ENCODE measurements at places on chromosomes 3 and 15.

DNA sequence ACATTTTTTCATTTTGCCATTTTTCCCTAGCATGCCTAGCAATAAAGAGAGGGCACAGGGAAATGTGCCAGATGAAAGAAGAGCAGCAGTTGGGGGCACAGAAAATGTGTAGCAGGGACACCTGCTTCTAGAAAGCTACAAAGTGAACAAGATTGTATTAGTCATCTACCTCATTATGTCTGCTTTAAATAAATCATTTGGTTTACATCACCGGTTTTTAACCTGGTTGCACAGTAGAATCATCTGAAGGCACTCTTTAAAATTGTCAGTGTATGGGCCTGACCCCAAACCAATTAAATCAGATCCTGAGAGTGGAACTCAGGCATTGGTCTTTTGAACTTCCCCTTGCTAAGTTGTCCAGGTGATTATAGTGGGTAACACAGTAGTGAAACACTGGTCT lies 73.8 kb downstream of the ZBBX start:
- no peak overlapping the region for H3K27ac ChIP-seq
- H3K4me3 ChIP-seq, result no peak overlapping the region
- DNase-seq, result no peak
- no peaks in the 10 kb centered on the region for H3K36me3 ChIP-seq
- no peaks in the 10 kb centered on the region for H3K27me3 ChIP-seq
- H3K4me1 ChIP-seq, result no peaks in the 10 kb centered on the region

DNA sequence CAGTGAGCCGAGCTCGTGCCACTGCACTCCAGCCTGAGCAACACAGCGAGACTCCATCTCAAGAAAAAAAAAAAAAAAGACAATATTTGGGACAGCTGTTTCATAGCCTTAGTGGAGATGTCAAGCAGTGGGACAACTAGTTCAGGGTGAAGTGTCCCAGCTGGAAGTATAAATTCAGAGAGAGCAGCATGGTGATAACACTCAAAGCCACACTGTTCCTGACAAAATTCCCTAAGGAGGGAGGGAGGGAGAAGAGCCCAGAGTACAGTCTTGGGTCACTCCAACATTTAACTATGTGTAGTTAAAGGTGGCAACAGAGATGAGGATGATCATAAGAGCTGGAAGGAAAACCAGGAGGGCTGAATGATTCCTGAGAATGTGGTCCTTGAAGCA lies 21.1 kb upstream of the IP6K2 start:
- no peak overlapping the region for H3K27ac ChIP-seq
- H3K36me3 ChIP-seq, result no peaks in the 10 kb centered on the region
- no peak overlapping the region for H3K4me3 ChIP-seq
- no peaks in the 10 kb centered on the region for H3K27me3 ChIP-seq
- DNase-seq, result no peak

DNA sequence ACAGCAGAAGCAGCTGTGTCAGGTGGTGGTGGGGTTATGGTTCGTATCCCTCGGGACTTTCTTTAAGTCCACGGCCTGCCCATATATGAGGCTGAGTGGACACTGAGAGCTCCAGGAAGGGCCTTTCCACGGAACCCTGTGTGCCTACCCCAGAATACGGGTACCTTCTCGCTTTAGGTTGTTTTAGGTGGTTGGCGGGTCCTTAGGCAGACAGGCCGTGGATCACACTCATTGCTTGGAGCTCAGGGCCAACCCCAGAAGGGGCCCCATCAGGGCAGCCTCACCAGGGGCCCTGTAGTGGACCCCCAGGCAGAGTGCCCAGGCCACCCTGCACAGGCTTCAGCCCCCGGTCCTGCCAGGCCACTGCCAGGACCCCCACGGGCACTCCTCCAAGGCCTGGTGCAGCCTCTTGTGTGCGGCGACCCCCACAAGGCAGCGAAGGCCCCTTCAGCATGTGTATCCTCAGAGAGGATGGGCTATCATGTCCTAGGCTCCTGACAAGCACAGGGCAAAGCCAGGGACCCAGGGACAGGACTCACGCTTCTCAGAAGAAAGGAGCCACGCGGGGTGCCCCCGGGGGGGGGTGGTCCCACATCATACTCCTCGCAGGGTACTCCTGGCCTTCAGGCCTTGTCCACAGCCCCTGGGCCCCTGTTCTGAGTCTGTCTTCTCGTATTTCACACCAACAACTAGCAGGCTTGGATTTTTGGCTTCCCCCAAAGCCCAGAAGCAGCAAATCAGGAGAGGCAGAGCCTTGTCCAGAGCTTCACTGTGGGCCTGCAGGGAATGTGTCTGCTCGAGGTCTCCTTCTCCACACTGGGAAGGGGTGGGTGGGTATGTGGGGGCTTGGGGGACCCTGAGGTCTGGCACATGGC lies 93.4 kb downstream of the LRRK1 start:
- peaks cover 3% of the 10 kb centered on the region for H3K4me1 ChIP-seq
- H3K27me3 ChIP-seq, result no peaks in the 10 kb centered on the region
- peaks cover 29% of the 10 kb centered on the region for H3K36me3 ChIP-seq
- no peak overlapping the region for H3K4me3 ChIP-seq
- H3K27ac ChIP-seq, result no peak overlapping the region

DNA sequence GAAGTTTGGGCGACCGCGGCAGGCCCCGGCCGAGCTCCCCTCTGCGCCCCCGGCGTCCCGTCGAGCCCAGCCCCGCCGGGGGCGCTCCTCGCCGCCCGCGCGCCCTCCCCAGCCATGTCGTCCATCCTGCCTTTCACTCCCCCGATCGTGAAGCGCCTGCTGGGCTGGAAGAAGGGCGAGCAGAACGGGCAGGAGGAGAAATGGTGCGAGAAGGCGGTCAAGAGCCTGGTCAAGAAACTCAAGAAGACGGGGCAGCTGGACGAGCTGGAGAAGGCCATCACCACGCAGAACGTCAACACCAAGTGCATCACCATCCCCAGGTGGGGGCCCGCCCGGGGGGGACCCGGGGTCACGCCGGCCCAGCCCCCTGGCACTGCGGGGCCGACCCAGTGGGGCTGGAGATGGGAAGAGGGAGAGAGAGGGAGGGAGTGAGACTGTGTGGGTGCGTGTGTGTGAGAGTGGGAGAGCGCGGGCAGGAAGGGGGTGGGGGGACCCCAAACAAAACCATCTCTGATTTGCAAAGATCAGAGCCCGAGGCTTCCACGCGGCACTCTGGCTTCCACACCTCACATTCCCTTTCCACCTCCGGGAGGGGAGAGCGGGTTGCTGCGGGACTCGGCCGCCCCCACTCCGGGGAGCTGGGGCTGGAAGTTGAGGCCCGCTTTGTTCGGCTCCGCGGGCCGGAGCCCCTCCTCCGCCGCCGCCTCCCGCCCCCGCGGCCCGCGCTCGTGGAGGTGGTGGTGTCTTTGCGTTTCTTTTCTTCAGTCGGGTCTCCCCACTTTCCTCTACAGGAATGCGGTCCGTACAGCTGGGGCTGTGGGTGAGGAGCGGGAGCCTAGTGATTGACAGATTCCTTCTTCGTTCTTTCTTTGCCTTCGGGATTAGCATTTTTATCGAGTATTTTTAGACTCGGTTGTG lies 898 bp downstream of the SMAD3 start:
- no peaks in the 10 kb centered on the region for H3K27me3 ChIP-seq
- H3K27ac ChIP-seq, result peak overlapping the region; percentile 96
- no peak for DNase-seq
- no peaks in the 10 kb centered on the region for H3K36me3 ChIP-seq

- no peak overlapping the region for H3K27ac ChIP-seq
- H3K4me3 ChIP-seq, result no peak overlapping the region
Observed at GRCh38 chr3:159859424-159859823, 129.2 kb upstream of the IL12A start.

- no peaks in the 10 kb centered on the region for H3K4me1 ChIP-seq
- H3K4me3 ChIP-seq, result no peak overlapping the region
- no peaks in the 10 kb centered on the region for H3K36me3 ChIP-seq
- no peaks in the 10 kb centered on the region for H3K27me3 ChIP-seq
- DNase-seq, result no peak
Observed at GRCh38 chr3:148512648-148513047, 185.1 kb upstream of the AGTR1 start.

DNA sequence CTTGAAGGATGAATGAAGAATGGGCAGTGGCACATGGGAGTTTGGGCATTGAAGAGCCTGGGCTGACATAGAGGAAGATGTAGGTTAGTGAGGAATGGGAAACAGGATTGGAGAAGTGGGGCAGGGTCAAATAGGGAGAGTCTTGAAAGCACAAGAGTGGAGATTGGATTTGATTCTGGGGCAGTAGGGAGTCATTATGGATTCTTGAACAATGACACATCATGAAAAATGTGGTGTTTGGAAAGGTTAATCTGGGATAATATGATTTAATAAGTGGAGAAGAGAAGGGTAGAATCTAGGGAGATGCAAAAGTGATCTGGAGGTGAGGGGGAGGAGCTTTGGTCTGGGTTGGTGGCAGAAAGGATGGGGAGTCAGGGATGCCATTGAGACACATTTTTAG lies 45.4 kb upstream of the ROPN1 start:
- H3K27ac ChIP-seq, result no peak overlapping the region
- peaks cover 3% of the 10 kb centered on the region for H3K4me1 ChIP-seq
- H3K27me3 ChIP-seq, result no peaks in the 10 kb centered on the region
- peak overlapping the region; percentile 85 for H3K4me3 ChIP-seq
- H3K36me3 ChIP-seq, result no peaks in the 10 kb centered on the region

DNA sequence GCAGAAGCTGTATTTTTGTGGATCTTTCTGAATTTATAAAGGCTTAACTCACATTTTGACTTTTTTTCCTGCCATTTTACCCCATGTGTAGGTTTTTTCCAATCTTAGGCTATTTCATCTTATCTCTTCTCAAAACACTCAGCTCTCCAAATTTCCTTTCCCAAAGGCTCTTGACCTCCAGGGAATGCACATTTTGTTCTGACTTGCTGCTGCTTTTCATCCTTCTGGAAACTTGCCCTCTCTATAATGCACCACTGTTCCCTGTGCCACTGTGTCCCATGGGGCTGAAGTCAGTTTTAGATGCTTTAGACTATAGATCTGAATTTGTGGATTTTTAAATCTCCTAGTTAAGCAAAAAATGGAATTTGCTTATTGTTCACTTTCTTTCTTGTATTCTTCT lies 9.1 kb downstream of the PYDC2 start:
- H3K36me3 ChIP-seq, result no peaks in the 10 kb centered on the region
- DNase-seq, result no peak
- no peak overlapping the region for H3K27ac ChIP-seq
- H3K27me3 ChIP-seq, result no peaks in the 10 kb centered on the region
- no peaks in the 10 kb centered on the region for H3K4me1 ChIP-seq

DNA sequence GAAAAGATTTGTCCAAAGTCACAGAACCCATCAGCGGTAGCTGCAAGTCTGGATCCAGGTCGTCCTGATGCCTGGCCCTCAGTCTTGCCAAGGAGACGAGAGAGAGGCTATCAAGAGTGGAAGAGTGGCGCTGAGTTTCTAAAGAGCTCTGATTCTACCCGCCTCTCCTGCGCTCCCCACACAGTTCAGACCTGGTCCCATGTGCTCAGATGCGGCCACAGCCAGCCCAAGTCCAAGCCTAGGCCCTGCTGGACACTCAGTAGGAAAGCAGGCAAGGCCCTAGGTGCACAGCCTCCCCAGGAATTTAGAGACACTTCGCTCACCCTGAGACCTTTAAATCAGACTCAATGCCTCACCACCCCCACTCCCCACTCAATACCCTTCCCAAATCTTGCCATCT lies 32.4 kb downstream of the CCDC12 start:
- H3K27me3 ChIP-seq, result no peaks in the 10 kb centered on the region
- peaks cover 9% of the 10 kb centered on the region for H3K36me3 ChIP-seq
- DNase-seq, result no peak
- peak overlapping the region; percentile 31 for H3K27ac ChIP-seq
- peaks cover 16% of the 10 kb centered on the region for H3K4me1 ChIP-seq

DNA sequence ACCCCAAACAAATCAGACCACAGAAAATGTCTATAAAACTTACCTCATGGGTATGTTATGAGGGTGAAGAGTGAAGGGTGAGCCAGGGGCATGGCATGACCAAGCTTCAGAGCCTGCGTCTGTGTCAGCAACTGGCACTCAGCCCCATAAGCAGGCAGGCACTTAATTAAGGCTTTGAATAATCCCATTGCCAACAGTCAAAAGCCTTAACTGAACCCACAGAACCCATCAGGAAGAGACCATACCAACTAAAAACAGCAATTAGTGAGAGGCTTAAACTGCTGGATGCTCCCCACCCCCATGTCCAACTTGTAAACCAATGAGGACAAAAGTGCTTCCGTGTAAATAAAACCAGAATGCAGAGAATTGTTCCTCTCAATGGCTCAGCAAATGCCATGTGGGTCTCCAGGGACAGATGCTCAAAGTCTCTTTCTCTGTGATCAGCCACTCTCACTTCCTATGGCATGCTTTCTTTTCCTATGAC lies 126.0 kb downstream of the MYLK start:
- H3K4me1 ChIP-seq, result peaks cover 45% of the 10 kb centered on the region
- H3K4me3 ChIP-seq, result no peak overlapping the region
- DNase-seq, result peak; percentile 83
- no peaks in the 10 kb centered on the region for H3K36me3 ChIP-seq
- H3K27ac ChIP-seq, result peak overlapping the region; percentile 74
- no peaks in the 10 kb centered on the region for H3K27me3 ChIP-seq

DNA sequence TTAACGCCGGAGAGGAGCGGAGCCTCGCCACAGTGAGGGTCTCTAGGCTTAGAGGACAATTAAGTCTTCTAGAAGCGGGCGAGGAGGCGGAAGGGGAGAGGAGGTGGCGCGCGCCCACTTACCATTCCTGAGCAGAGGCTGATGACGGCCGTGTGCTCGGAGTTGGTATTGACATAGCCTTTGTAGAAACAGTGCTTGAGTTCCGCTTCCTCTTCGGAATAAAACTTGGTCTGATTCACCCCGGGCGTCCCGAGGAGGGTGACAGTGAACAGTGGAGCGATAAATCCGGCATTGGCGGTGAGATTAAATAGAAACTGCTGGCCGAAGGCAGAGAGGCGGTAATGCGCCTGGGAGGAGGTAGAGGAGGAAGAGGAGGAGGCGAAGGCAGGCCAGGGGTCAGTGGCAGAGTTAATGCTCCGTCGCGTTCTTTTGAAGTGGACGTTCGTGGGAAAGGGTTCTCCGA lies 1.3 kb downstream of the ADAMTS9 start:
- H3K27me3 ChIP-seq, result no peaks in the 10 kb centered on the region
- H3K4me1 ChIP-seq, result no peaks in the 10 kb centered on the region

- H3K4me3 ChIP-seq, result peak overlapping the region; percentile 68
- H3K27me3 ChIP-seq, result no peaks in the 10 kb centered on the region
- H3K27ac ChIP-seq, result peak overlapping the region; percentile 35
- DNase-seq, result no peak
- no peaks in the 10 kb centered on the region for H3K36me3 ChIP-seq
Observed at GRCh38 chr15:100372739-100373119, 31.0 kb upstream of the ADAMTS17 start.

- no peak overlapping the region for H3K27ac ChIP-seq
- H3K36me3 ChIP-seq, result peaks cover 4% of the 10 kb centered on the region
- DNase-seq, result no peak
- no peak overlapping the region for H3K4me3 ChIP-seq
- no peaks in the 10 kb centered on the region for H3K4me1 ChIP-seq
- H3K27me3 ChIP-seq, result no peaks in the 10 kb centered on the region
Observed at GRCh38 chr15:82158811-82159210, 103.7 kb downstream of the EFL1 start.

GRCh38 chr3:59607656-59608055 lies 557.8 kb upstream of the CFAP20DC start:
- no peak overlapping the region for H3K27ac ChIP-seq
- H3K4me1 ChIP-seq, result no peaks in the 10 kb centered on the region
- H3K36me3 ChIP-seq, result no peaks in the 10 kb centered on the region
- DNase-seq, result no peak

- H3K27me3 ChIP-seq, result no peaks in the 10 kb centered on the region
- no peak overlapping the region for H3K27ac ChIP-seq
- H3K36me3 ChIP-seq, result no peaks in the 10 kb centered on the region
- H3K4me1 ChIP-seq, result peaks cover 11% of the 10 kb centered on the region
- H3K4me3 ChIP-seq, result no peak overlapping the region
Observed at GRCh38 chr3:105502333-105502732, 135.6 kb downstream of the ALCAM start.

- H3K36me3 ChIP-seq, result peaks cover 45% of the 10 kb centered on the region
- H3K27ac ChIP-seq, result peak overlapping the region; percentile 6
- no peak for DNase-seq
- no peaks in the 10 kb centered on the region for H3K27me3 ChIP-seq
- H3K4me1 ChIP-seq, result peaks cover 14% of the 10 kb centered on the region
Observed at GRCh38 chr3:53242642-53243041, 13.2 kb downstream of the TKT start.

Measured in ascending aorta (tissue), 2 donors.